ENCODE measurements at places on chromosomes 1 and 21. TPM values are rescaled to one million over a fixed set of nuclear protein-coding genes. Genes with fewer than 3 reads are reported as not detected.

FAF1 gene
- 42.2 TPM for total RNA-seq

C1orf53 gene
- 40.5 TPM for total RNA-seq

DDR2 gene
- total RNA-seq: 65.0 TPM

PDPN gene
- total RNA-seq: 4.1 TPM

NBPF26 gene
- 6.2 TPM for total RNA-seq

ERO1B gene
- 4.2 TPM for total RNA-seq

RXFP4 gene
- total RNA-seq: not detected

CNKSR1 gene
- total RNA-seq: not detected

ABCD3 gene
- 23.5 TPM for total RNA-seq

SLC9C2 gene
- 2.7 TPM for total RNA-seq

DCST1 gene
- not detected for total RNA-seq

LRRN2 gene
- total RNA-seq: under 0.01 TPM

DMRTA2 gene
- total RNA-seq: not detected

PODN gene
- total RNA-seq: 12.1 TPM

SLC35F3 gene
- not detected for total RNA-seq

NPHS2 gene
- total RNA-seq: not detected

LCE3D gene
- total RNA-seq: not detected

COL8A2 gene
- total RNA-seq: 1.4 TPM

C1orf94 gene
- not detected for total RNA-seq

ODR4 gene
- total RNA-seq: 8.4 TPM

ZNF670 gene
- total RNA-seq: 1.9 TPM

SYTL1 gene
- total RNA-seq: 0.65 TPM

NBL1 gene
- total RNA-seq: 81.4 TPM

SLAMF8 gene
- not detected for total RNA-seq

ERICH3 gene
- not detected for total RNA-seq

IFNAR2 gene
- total RNA-seq: 6.0 TPM

AMY2A gene
- total RNA-seq: not detected

CLCNKB gene
- not detected for total RNA-seq

RAB25 gene
- total RNA-seq: not detected

PTPRU gene
- total RNA-seq: 23.5 TPM

TMEM53 gene
- total RNA-seq: 8.1 TPM

FMO2 gene
- 58.6 TPM for total RNA-seq

SYCP1 gene
- total RNA-seq: not detected

UAP1 gene
- 95.5 TPM for total RNA-seq

SELENON gene
- total RNA-seq: 51.6 TPM

S100A2 gene
- total RNA-seq: 0.16 TPM

PPP1R15B gene
- 28.7 TPM for total RNA-seq

TNFAIP8L2 gene
- not detected for total RNA-seq

CFAP57 gene
- 1.4 TPM for total RNA-seq

KCNJ15 gene
- total RNA-seq: not detected

ACTL8 gene
- total RNA-seq: not detected

CACNA1S gene
- not detected for total RNA-seq

GALE gene
- 23.1 TPM for total RNA-seq

FNDC5 gene
- total RNA-seq: 0.16 TPM

APP gene
- total RNA-seq: 335 TPM

CD34 gene
- 18.3 TPM for total RNA-seq

FMN2 gene
- total RNA-seq: not detected

DDX20 gene
- total RNA-seq: 40.2 TPM
